ENCODE measurements at places on chromosomes 16 and 17.

DNA sequence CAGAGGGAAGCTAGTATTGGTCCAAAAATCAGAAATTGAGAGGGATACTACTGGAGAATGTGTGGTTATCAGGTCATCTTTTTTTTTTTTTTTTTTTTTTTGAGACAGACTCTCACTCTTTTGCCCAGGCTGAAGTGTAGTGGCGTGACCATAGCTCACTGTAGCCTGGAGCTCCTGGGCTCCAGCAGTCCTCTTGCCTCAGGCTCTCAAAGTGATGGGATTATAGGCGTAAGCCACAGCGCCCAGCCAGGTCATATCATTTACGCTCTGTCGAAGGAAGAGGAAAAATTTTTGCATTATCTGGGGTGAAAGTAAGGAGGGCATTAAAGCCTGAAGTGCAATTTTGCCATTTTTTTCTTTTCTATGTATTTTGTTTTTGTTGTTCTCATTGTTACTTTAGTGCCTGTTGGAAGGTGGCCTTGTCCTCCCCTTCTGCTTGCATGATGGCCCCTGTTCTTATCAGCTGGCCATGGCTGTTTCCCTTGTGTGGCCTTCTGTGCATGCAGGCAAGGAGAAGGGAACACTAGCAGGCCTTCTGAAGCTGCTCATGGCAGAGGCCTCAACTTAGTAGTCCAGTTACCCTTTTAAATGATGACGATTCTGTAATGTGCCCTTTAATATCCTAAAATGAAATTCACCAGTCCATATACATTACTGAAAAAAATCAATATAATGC is 118.3 kb downstream of the SPECC1 start:
- DNase-seq = no peak

DNA sequence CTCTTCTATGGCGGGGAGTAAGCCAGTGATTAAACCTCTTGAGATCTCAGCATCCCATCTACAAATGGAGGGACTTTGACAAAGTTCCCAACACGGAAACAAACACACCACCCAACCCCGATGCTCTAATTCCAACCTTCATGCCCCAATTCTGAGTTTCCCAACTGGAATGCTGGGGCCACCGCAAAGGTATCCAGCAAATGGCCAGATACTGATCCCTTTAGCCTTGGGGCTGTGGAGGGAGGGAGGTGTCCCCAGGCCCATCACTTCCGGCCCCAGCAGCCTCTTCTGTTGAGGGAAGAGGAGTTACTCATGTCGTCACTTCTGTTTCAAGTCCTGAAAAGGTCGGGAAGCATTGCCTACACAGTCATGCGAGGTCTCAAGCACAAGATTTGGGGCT is 154.8 kb upstream of the RPH3AL start:
- no peak for DNase-seq

GRCh38 chr17:1720856-1721386 is 3.6 kb upstream of the WDR81 start:
- DNase-seq = no peak

DNA sequence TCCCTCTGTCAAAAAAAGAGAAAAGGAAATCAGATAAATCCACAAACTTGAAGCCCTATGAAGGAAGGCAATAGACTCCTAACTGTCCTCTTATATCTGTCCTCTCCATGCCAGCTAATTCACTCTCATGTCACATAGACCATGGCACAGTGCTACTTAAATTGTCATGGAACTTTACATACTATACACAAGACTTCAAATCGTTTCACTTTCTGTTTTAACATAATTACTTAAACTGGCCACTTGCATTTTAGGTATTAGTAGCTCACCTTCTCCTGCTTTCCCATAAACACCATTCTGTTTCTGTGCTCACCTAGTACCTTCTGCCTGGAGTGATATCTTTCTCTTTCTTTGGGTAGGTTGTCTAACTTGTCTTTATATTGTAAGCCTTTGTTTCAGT is 816.7 kb upstream of the KIF2B start:
- DNase-seq = no peak

GRCh38 chr17:57067781-57068180 is 17.3 kb upstream of the AKAP1 start:
- no peak for DNase-seq

- DNase-seq = no peak
Observed at GRCh38 chr17:2955931-2956582, 107.3 kb downstream of the OR1D5 start.

- DNase-seq = peak; percentile 6
Observed at GRCh38 chr17:47254403-47254943, 846 bp downstream of the ITGB3 start.

DNA sequence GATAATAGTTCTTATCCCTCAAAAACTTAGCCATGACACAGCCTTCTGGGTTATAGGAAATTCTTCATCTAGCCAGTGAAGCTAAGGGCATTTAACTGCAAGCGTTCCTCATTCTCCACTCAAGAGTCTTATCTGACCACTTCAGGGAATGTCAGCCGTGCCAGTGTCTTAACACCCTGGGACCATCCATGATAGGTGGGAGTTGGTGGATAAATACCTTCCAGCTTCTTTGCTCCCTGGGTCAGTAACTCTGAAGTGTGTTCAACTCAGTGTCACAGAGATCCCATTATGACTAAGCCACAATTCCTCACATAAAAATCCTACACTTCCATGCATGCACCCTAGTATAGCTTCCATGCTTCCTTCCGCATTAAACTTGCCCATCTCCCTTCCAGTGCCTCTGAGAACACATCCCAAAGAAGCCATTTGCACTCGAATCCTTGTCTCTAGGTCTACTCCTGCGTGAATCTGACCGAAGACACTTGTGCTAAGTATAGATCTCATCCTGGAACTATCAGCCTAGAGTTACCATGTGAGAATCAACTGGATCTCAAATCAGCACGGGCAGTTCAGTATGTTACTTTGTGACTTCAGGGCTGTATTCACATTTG is 264.3 kb upstream of the MAF start:
- no peak for DNase-seq

GRCh38 chr16:29876217-29876593 is 13.2 kb upstream of the CDIPT start:
- no peak for DNase-seq

GRCh38 chr17:37019117-37019740 is 70.5 kb downstream of the AATF start:
- DNase-seq = no peak

DNA sequence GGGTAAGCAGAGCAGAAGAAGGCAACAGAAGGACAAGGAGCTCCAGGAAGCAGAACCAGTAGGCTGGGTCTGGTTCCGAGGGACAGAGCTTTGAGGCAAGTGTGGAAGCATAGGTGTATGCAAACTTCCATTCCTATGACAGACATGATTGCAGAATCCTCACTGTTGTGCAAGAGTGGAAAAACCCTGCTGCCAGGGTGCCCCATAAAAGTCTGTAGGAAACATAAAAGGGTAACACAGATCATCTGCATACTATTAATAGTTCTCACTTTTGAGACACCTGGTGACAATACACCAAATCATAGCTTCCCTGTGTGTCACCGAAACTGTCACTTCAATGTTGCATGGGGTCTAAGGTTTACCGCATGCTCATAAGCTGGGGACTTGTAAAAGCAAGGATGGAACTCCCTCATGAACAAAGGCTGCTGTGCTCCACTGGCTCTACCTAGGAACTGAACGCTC is 39.7 kb downstream of the ARHGAP17 start:
- DNase-seq = no peak

GRCh38 chr16:89383095-89384003 is 107.0 kb downstream of the ANKRD11 start:
- no peak for DNase-seq

DNA sequence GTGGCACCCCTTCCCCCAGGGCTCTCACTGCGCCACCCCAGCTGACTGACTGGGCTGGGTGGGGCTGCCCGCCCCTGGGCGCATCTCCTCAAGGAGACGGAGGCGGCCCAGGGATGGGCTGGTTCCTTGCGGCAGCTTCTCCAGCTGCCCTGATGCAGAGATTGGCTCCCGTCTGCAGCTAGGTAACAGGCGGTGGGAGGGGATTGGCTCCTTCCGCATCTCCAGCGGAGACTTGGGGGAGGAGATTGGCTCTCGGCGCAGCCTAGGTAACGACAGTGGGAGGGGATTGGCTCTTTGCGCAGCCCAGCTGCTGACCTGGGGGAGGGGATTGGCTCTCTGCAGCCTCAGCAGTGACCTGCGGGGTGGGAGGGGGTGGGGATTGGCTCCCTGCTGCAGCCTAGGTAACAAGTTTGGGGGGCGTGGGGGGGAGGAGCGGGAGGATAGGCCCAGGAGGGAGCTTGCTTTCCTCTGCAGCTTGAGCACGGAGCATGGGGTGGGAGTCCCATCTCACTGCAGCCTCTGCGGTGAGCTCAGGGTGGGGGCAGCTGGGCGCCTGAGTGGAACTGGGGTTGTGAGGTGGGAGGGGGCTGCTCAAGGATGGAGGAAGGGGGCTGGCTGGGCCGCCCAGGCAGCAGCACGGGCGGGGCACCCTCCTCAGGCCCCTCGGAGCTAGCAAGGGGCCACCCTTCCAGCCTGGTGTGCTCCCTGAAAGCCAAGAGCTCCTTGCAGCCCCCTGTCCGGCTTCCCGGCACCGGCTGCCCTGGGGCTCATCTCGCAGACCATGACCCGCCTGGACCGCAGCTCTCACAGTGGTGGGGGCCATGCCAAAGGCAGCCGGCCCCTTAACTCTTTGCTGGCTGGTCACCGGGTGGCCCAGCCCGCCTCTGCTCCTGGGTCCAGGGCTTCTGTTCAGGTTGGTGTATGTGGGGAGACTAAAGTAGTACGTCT is 6.4 kb downstream of the NFE2L1 start:
- DNase-seq = no peak

Data from AML-193 (cell line).